ENCODE measurements at places on chromosomes 13 and 19.

DNA sequence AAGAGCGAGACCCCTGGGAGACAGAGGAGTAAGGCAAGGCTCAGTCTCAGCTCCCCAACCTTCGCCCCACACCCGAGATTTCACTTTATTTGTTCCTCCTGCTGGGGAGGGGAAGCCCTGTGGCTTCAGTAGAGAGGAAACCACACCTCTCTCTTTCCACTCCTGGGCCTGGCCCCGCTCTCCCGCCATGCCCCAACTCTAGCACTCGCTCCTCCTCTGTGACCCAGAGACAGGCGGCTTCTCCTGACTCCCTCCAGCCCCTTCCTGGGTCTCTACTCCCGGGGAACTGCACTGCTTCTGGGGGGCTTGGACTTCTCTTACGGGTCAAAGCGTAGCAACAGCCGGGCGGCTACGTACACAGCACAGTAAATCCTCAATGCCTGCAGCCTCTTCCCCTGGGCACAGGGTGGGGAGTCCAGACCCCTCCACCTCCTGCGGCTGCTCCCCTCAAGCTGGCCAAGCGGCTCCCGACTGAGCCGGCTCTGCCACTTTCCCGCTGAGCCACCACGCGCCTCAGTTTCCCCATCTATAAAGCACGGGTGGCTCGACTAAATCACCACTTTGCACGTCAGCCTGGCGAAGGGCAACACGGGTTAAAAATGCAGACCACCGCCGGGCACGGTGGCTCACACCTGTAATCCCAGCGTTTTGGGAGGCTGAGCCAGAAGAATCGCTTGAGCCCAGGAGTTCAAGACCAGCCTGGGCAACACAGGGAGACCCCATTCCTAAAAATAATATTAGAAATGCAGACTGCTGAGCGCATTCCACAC, 1.4 kb downstream of the RNF126 start:
- no peak for DNase-seq

- DNase-seq, result no peak
Measured at GRCh38 chr13:80973721-80974120, 632.8 kb upstream of the SPRY2 start.

DNA sequence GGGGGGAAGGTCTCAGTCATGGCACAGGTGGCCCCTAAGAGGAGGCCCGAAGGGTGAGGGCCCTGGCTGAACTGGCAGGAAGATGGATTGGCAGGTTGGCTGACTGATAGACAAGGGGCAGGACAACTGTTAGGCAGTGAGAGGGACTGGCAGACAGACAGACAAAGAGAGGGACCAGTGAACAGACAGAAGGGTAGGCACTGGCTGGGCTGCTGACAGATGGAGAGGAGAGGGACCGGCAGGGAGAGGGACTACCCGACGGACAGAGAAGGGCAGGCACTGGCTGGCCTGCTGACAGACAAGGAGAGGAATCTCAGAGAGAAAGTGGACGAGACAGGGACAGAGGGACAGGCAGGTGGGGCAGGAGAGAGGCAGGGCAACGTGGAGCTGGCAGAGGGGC, 31.8 kb upstream of the EHD2 start:
- DNase-seq, result no peak

- DNase-seq, result no peak
Measured at GRCh38 chr19:55344444-55344843, 4.8 kb downstream of the KMT5C start.

DNA sequence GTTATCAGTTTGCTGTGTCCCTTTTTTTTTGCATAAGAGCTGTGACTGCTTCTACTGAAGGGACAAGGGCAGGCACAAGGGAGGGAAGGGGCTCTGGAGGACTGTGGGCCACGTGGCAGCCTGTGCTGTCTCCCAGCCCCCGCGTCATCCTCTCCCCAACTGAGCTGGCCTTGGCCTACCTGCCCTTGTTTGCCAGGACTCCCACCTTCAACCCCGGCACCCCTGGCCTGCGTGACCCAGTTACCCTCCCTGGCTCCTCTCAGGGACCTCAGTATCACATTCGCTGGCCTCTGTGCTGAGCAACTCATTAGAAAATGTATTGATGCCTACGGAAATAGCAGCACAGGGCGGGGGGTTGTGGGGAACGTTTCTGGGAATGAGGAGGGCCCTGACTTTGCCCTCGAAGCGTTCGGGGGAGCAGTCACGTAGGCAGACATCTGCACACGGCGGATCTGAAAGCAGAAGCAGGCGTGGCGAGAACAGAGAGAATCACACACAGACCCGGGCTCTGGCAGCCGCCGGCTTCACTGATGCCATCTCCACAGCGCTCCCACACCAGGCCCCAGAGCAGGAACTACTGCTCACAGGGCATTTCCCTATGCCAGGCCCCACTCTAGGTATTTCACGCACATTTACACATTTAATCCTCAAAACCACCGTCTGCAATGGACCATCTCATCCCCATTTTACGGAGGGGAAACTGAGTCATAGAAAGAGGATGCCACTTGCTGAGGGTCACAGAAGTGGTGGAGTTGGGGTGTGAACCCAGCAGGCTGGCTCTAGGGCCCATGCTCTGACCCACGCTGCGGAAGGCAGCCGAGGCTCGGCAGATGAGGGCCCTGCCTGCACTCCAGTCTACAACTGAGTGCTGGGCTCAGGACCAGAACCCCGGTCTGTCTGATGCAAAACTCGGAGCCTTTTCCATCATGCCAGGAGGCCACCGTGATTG, 5.7 kb upstream of the ATF5 start:
- DNase-seq, result no peak

DNA sequence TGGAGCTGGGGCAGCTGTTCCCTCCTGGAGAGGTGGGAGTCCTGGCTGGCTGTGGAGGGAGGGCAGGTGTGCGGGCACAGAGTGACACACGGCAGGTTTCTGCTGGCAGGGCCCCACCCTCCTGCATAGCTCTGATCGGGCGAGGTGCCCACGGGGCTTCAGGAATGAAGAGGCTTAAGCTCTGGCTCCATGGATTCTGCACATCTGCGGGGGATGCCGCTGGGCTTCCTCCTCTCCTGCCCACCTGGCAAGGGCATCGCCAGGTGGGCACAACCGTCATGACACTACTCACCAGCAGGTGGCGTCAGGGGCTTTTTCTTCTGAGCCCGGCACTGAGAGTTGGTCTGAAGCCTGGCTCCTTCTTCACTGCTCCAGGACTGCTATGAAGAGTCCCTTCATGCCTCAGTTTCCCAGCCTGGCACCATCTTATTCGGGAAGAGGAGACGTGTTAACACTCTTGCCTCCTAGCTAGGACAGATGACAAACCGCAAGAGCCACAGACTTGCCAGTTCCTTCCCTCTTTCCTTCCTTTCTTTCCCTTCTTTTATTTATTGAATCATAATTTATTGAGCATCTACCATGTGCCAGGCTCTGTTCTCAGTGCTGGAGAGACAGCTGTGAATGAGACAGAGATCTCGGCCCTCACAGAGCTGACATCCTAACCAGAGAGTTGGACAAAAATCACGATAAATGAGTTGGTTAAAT, 15.2 kb upstream of the PAK4 start:
- DNase-seq, result peak; percentile 64

GRCh38 chr13:106596275-106596937, 28.5 kb upstream of the ARGLU1 start:
- DNase-seq, result no peak

DNA sequence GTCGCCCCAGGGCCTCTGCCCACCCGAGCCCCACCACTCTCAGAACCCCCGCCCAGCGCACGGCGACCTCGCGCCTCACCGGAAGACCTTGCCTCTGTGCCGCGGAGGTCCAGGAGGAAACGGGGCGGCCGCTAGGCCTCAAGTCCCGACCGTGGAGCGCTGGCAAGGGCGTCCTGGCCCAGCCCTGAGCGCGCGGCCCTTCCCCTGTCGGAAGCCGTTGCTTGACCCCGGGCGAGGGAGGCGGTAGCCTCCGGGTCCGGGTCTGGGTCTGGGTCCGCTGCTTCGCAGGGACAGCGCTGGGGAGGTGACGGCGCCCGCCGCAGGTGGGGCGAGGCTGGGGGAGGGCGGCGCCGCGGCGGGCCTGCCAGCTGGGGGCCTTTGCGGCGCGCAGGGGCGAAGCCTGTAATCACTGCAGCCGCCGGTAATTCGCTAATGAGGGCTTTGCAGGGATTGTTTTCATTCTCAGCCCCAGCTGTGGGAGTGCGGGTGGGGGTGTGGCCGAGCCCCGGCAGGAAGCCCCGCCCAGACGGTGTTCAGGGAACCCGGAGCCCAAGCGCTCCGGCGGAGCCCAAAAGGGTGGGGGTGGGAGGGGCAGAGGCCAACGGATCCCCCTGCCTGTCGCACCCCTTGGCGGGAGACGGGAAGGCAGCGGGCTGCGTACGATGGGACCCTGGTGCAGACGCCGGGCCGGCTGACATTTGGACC, 8.6 kb downstream of the C19orf25 start:
- DNase-seq, result peak; percentile 53

DNA sequence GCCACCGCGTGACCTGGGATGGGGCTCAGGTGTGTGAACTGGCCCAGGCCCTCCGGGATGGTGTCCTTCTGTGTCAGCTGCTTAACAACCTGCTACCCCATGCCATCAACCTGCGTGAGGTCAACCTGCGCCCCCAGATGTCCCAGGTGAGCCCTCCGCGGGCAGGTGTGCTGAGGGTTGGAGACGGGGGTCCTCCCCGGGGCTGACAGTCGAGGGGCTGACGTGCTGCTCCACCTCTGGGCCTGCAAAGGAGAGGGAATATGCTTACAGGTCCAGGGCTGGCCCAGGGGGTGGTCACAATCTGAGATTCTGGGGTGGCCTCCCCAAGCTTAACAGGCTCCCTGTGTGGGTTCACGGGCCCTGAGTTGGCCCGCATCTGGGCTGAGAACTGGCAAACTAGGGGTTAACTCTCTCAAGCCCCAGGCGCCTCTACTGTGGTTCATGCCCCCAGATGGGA, 386 bp downstream of the VAV1 start:
- no peak for DNase-seq

GRCh38 chr19:18919086-18919899, at the start of the genes COPE and DDX49:
TSS of gene COPE (minus strand) at chr19:18919387. CDS start at chr19:18919348, 39 bp downstream.
TSS of gene DDX49 (plus strand) at chr19:18919715. CDS start at chr19:18919742, 27 bp downstream.
- peak; percentile 97 for DNase-seq

- no peak for DNase-seq
Measured at GRCh38 chr19:34667349-34668076, 9.4 kb downstream of the SCGB2B2 start.

- peak; percentile 45 for DNase-seq
Measured at GRCh38 chr19:13784731-13785452, 10.4 kb upstream of the ZSWIM4 start.

- no peak for DNase-seq
Measured at GRCh38 chr13:79810669-79811068, 329.7 kb downstream of the NDFIP2 start.

DNA sequence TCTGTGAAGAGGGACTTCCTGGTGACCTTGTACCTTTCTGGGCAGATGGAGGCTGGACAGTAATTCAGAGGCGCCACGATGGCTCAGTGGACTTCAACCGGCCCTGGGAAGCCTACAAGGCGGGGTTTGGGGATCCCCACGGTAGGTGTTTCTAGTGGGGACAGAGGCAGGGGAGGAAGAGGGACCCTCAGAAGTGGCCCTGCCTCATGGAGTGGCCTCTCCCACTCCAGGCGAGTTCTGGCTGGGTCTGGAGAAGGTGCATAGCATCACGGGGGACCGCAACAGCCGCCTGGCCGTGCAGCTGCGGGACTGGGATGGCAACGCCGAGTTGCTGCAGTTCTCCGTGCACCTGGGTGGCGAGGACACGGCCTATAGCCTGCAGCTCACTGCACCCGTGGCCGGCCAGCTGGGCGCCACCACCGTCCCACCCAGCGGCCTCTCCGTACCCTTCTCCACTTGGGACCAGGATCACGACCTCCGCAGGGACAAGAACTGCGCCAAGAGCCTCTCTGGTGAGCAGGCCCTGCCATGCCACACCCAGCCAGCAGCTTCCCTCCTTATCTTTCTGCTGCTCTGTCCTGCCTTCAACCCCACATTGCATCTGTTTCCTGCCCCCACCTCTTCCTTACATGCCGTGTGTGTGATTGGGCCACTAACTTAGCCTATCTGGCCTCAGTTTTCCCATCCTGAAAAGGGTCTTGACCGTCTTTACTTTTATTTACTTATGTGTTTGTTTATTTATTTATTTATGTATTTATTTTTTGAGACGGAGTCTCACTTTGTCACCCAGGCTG, 7.3 kb downstream of the ANGPTL4 start:
- DNase-seq, result no peak

GRCh38 chr13:44686531-44686934, 110.4 kb upstream of the TSC22D1 start:
- DNase-seq, result no peak

DNA sequence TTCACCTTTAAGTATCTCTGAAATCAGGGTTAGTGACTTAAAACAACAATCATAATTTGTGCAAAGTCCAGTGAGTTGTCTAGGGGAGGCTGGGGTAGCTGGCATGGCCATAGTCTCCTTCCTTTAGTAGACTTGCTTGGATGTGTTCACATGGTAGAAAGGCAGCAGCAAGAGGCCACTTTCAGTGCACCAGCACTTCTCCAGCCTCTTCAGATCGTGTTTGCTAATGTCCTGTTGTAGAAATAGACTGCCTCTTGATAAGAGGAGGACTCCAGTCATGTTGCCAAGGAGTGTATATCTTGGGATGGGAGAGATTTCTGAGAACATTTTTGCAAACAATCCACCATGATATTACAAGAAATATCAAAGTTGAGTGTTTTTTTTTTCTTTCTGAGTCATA, 22.9 kb downstream of the WDFY2 start:
- DNase-seq, result no peak

GRCh38 chr19:2477732-2478191, 1.8 kb downstream of the GADD45B start:
- DNase-seq, result no peak

DNA sequence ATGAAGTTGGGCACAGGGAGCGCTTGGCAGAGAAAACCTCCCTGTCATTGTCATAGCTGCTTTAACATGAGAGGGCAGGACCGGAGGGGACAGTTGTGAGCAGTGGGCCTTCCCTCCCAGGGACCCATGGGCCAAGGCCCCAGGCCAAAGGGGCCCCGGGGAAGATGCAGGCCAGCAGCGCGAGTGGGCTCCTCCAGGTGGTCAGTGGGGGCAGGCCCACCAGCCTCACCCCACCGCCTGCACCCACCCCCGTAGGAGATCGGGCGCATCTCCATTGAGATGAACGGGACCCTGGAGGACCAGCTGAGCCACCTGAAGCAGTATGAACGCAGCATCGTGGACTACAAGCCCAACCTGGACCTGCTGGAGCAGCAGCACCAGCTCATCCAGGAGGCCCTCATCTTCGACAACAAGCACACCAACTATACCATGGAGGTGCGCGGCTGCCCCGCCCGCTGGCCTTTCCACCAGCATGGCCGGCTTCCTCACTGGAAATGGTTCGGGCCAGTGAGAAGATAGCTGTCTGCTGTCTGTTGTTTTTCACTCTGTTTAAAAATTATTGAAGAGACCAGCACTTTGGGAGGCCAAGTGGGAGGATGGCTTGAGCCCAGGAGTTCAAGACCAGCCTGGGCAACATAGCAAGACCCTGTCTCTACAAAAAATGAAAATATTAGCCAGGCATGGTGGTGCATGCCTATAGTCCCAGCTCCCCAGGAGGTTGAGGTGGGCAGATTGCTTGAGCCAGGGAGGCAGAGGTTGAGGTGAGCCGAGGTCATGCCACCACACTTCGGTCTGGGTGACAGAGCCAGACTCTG, 18.6 kb downstream of the CAPN12 start:
- DNase-seq, result no peak
